Mammary microvascular endothelial cell (primary cell): ENCODE measurements at places on chromosomes 13 and 19. TPM values are rescaled to one million over a fixed set of nuclear protein-coding genes. Genes with fewer than 3 reads are reported as not detected.

CEACAM1 gene
- total RNA-seq, result 13.3 and 15.4 TPM in 2 replicates

OLFM4 gene
- not detected in 2 replicates for total RNA-seq

F2RL3 gene
- total RNA-seq, result 3.6 and 5.3 TPM in 2 replicates

KLK14 gene
- not detected in 2 replicates for total RNA-seq

S1PR5 gene
- total RNA-seq, result not detected in 2 replicates

ZNF681 gene
- 1.3 TPM in 2 replicates for total RNA-seq

PEAK3 gene
- not detected in 2 replicates for total RNA-seq

RUBCNL gene
- total RNA-seq, result not detected in 2 replicates

MAP4K1 gene
- total RNA-seq, result not detected in 2 replicates

NPAS1 gene
- total RNA-seq, result not detected in 2 replicates

LENG1 gene
- total RNA-seq, result 5.9 and 9.5 TPM in 2 replicates

ZNF223 gene
- 2.3 and 2.5 TPM in 2 replicates for total RNA-seq

PLIN5 gene
- total RNA-seq, result 0.07 TPM in 1 of 2 replicates, not detected in the other

HCN2 gene
- 0.07 and 0.10 TPM in 2 replicates for total RNA-seq

ELAVL3 gene
- total RNA-seq, result not detected in 2 replicates

DACT3 gene
- 0.20 and 0.33 TPM in 2 replicates for total RNA-seq

DCT gene
- total RNA-seq, result not detected in 2 replicates

ETHE1 gene
- 57.5 and 60.8 TPM in 2 replicates for total RNA-seq

PTH2 gene
- not detected in 2 replicates for total RNA-seq

FBXO17 gene
- total RNA-seq, result 2.1 and 6.5 TPM in 2 replicates

MBD3L3 gene
- not detected in 2 replicates for total RNA-seq

FGF9 gene
- total RNA-seq, result not detected in 2 replicates

SIGLEC10 gene
- not detected in 2 replicates for total RNA-seq
